Kidney tubule cell (primary cell): ENCODE measurements at places on chromosomes 2 and 18.
A peak's percentile ranks its signal among the peaks of the same experiment; 100 is the strongest.

DNA sequence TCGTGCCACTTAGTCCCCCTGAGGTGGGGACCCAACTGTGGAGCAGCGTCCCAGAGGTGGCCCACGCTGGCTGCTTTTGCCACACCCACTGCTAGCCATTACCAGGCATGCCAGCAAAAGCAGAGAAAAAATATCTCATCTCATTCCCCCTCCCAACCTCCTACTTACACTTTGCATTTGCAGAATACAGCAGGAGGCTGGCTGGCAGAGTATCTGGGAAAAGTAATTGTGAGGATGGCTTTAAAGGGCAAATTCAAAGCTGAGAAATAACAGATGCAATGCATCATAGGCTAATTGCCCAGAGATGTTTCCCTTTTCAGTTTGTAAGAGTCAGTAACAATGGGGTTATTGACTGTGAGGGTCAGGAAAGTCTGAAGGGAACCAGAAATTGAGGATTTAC lies 438.1 kb upstream of the DSEL start:
- DNase-seq: no peak

DNA sequence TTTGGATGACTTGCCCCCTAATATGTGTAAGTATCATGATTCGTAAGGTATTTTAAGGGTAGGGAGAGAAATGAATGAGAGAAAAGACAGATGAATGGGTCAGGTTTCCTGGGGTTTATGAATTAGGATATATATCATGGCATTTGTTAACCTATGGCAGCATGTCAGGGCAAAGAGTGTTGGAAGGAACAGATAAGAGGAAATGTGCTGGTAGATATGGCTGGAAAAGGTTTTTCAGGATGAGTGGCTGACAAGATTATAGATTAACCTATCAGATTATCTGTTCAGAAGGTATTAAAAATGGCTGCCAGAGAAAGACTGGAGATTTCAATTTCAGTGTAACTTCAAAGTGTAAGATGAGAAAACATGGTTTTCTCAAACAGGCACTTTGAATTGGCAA lies 67.8 kb downstream of the SRBD1 start:
- DNase-seq: no peak

- DNase-seq: no peak
Measured at GRCh38 chr2:123917241-123917640, 107.8 kb upstream of the CNTNAP5 start.

DNA sequence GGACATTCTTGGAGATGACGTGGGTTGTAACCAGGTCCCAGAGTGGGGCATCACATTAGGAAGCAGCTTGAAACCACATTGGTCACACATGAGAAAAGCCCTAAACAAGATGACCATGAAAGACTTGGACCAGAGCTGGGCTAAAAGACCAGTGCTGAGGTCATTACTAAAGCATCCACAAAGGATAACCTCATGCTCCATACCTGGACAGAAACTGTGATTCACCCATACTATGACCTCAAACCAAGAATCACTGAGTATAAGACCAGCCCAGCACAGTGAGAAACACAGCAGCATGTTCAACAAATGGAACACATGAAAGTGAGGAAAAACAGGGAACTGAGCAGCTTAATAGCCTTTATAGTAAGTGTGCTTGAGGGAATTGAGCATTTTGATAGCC lies 635.5 kb upstream of the NETO1 start:
- peak; percentile 90 for DNase-seq

DNA sequence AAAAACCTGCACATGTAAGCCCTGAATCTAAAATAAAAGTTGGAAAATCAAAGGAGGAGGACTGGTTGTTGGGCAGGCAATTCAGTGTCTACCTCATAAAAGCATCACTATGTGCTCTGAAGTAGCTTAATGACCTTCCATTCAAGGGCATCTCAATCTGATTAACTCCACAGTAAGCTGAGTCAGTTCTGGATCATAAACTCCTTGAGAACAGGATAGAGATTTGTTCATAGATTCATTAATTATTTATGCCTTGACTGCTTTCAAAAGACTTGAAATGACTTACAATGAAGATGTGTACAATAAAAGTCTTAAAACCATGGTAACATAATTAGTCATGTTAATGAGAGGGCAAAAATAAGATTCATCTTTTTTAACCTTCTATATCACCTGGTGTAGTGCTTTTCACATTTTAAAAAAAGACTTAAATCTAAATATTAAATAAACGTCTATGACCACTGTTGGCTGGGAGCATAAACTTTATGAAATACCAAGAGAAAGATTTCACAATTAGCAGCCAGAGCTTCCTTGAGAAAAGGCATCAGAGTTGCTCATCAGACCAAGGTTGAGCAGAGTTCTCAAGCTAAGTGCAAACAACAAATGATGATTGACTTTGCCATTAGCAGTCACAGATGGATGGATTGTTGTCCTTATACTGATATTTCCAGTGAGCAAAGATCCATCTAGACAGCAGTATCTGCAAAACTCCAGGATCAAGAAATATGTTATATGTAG lies 237.3 kb upstream of the THUMPD2 start:
- DNase-seq: peak; percentile 36

- DNase-seq: peak; percentile 7
Measured at GRCh38 chr2:171566057-171566456, 43.8 kb downstream of the CYBRD1 start.

DNA sequence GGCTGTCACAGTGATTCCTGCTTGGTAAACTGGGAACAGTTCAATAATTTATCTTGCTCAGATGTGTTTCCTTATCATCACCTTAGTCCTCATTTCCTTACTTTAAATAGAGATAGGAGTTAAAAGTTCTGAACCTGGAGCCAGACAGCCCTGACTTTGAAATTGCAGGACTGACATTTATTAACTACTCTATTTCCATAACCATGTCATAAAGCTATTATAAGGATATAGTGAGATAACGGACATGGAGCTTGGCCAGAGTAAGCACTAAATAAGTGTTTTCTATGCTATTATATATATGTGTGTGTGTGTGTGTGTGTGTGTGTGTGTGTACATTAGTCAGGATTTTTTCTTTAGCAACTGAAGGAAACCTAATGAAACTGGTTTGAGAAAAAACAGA lies 13.1 kb downstream of the NT5DC4 start:
- no peak for DNase-seq

- DNase-seq: peak; percentile 84
Measured at GRCh38 chr2:215764441-215765048, 248.8 kb downstream of the MREG start.

GRCh38 chr2:24400207-24400907 lies 40.0 kb upstream of the ITSN2 start:
- DNase-seq: no peak

DNA sequence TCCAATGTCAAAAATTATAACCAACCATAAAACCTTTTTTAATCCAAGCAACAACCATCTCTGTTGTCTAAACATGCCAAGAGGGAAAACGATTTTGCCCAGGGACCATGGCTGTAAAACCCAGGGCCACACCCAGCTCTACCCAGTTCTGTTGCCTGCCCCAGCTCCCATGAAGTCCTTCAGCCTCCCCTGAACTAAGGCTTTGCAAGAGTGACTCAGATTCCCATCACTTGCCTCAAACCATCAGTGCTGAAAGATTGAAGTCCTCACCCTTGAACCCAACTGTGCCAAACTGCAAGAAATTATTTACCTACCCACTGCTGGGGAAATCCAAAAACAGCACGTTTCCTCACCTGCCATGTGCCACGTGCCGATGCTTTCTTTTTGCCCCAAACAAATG lies 102.5 kb downstream of the TFCP2L1 start:
- DNase-seq: no peak

DNA sequence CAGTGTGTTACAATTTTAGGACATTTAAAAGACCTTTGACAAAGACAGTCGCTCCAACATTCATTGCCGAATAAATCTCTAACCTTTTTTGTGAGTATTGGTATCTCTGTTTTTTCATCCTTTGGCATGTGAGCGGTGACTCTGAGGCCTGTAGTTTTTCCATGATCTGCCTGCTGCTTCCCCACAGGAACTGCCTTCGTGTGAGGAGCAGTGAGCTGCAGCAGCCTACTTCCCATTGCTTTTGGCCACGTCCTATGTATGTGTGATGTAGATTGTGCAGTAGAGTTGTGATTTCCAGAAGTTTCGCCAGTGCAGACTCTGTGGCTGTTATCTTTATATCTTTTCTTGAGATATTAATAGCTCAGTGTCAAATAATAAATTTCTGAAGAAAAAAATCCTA lies 79.8 kb downstream of the UGGT1 start:
- no peak for DNase-seq

GRCh38 chr2:225192869-225193268 lies 150.6 kb upstream of the DOCK10 start:
- no peak for DNase-seq

DNA sequence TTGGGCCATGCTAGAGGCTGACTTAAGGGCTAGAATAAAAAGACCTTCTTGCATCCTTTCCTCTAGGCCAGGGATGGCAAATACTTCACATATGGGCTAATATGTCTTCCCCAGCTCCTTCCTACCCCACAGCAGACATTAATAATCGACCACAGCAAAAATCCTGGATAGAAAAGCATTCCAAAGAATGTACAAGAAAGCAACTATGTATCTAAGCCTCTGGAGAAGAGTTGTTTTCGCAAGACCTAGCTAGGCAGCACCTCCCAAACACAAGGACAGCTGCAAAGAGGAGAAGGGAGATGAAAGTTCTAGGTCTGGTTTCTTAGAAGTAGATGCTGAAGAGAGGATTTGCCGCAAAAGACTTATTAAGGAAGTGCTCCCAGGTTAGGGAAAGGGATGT lies 372.6 kb downstream of the SLC4A3 start:
- no peak for DNase-seq

- DNase-seq: no peak
Measured at GRCh38 chr18:69980982-69981804, 33.5 kb upstream of the CD226 start.

GRCh38 chr2:71714601-71715240 lies 261.4 kb downstream of the DYSF start:
- DNase-seq: no peak

DNA sequence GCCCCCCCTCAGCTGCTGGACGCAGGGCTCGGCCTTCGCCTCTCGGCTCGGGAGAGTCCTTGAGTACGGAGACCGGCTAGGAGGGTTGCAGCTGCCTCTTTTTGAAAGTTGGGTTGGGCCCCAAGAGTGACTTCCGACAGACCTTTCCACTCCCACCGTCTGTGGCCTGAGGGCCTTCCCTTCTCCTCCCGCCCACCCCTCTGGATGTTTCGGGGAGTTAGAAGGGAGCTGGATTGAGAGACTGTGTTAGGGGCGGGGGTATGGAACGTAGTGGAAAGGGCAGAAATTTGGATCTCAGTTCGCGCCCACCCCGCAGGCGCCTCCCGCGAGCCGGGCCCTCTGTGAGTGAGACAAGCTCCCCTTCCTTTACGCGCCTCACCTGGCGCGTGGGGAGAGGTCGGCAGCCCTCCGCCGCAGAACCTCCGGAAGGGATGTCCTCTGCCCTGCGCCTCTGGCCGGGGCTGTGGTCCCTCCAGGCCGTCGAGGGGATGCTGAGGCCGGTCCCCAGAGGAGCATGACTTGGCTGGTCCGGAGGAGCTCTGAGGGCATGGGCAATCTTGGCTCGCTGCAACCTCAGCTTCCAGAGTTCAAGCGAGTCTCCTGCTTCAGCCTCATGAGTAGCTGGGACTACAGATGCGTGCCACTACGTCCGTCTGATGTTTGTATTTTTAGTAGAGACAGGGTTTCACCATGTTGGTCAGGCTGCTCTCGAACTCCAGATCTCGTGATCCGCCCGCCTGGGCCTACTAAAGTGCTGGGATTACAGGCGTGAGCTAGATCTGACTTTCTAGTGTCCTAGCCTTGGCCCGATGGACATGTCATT lies 15.9 kb downstream of the C2orf74 start:
- peak; percentile 30 for DNase-seq
